ENCODE measurements at places on chromosomes 13 and 19. TPM values are rescaled to one million over a fixed set of nuclear protein-coding genes. Genes with fewer than 3 reads are reported as not detected.
A peak's percentile ranks its signal among the peaks of the same experiment; 100 is the strongest.

GRCh38 chr13:73089213-73089612 lies 30.4 kb downstream of the KLF5 start:
- DNase-seq: no peak

GRCh38 chr13:77415253-77416071 lies 88.6 kb upstream of the MYCBP2 start:
- DNase-seq: no peak

- no peak for DNase-seq
Observed at GRCh38 chr19:27920774-27921173, 1292.2 kb downstream of the UQCRFS1 start.

The CCDC61 gene
- 27.0 TPM for total RNA-seq

The FUT1 gene
- total RNA-seq: 19.6 TPM

The ICAM5 gene
- 89.5 TPM for total RNA-seq

The HTR2A gene
- not detected for total RNA-seq

GRCh38 chr13:99425485-99426341 lies 75.6 kb upstream of the TM9SF2 start:
- no peak for DNase-seq

DNA sequence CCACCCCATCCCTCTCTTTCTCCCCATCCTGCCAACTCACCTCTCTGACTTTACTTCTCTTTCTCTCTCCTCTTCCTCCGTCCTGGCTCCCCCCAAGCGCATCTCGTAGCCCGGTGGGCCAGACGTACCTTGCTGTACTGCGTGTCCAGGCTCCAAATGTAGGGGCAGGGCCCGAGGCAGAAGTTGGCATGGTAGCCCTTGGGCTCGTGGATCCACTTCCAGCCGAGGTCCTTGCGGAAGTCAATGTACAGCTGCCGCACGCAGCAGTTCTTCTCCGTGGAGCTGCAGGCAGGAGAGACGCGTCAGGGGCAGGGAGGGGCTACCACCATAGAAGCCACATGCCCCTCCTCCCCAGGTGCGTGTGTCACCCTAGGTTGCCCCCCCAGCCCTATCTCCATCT lies 21.7 kb downstream of the TGFB1 start:
- DNase-seq: no peak

DNA sequence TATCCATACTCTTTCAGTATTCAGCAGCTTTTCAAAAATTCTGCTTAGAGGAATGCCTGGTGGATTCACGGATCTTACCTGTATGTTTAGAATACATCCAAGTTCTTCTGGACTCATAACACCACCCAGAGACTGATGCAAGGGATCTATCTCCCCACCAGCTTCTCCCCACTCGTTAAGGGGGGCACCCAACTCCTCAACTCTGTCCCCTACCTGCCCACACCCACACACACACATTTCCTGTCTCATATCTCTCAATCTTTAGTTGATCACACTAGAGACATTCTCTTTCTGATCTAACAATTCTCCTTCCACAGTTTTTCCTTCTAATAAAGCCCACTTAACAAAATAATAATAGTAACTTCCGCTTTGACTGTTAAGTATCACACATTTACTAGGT lies 110.1 kb downstream of the DLEU7 start:
- DNase-seq: no peak

The ZDHHC20 gene
- total RNA-seq: 17.7 TPM

DNA sequence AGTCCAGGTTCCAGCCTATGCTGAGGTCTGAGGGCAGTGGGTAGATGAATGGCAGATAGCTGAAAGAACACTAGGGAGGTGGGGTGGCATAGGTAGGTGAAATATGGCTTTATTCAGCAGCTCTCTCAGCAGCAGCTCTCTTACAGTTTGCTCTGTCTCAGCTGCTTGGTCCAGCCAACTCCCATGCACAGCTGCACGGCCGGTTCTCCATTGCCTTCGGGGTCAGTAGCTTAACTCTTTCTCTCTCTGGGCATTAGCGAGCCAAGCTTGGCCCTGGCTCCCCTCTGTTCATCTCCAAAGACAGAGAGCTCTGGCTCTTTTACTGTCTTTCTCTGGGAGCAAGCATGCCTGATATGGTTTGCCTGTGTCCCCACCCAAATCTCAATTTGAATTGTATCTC lies 151.9 kb downstream of the MYO16 start:
- no peak for DNase-seq

- no peak for DNase-seq
Observed at GRCh38 chr19:3124630-3125029, 11.2 kb upstream of the GNA15 start.

- no peak for DNase-seq
Observed at GRCh38 chr13:27334774-27335435, 64.3 kb downstream of the RASL11A start.

The ZNF69 gene
- 4.1 TPM for total RNA-seq

The SKA3 gene
- 35.9 TPM for total RNA-seq

GRCh38 chr13:112664501-112665203 lies 25.2 kb upstream of the ATP11A start:
- no peak for DNase-seq

- DNase-seq: no peak
Observed at GRCh38 chr13:44028734-44029133, 149.0 kb downstream of the LACC1 start.

DNA sequence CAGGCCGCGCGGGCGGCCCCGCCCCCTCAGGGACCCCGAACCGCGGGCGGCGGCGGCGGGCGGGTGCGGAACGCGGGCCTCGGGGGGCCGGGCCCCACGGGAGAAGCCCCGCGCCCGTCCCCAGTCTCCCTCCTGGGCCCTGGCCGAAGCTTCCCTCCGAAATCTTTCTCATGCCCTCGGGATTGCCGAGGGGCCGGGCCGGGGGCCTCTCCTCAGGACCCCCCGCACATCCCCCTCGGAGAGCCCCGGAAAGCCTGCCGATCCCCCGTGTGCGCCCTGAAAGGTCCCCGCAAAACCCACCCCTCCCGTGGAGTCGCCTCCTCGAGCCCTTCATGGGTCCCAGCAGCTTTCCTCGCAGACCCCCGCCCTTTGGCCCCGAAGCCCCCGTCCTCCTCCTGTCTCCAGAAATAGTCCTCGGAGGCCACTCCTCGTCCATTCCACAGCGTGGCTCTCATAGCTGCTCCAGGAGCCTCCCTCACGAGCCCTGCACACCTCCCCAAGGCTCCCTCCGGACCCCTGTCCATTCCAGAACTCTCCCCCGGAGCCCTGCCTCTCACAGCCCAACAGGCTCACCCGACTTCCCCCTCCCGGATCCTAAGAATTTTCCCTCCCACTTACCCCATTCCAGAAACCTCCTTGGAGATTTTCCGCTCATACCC lies 555 bp downstream of the SAMD4B start:
- DNase-seq: no peak

The CPAMD8 gene
- total RNA-seq: 1.5 TPM

DNA sequence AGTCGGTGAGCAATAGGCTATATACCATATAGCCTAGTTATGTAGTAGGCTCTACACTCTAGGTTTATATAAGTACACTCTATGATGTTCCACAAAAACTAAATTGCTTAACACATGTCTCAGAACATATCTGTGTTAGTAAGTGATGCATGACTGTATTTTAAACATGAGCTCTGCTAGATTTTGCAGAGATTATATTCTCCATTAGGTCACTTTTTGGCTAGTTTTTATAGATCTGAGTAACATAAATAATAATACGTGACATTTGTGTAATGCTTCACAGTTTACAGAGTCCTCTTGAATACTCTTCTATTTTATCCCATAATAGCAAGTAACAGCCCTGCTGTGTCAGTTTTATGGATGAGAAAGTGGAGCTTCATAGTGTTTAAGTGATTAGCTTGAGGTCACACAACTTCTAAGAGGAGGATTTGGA lies 47.8 kb downstream of the NDFIP2 start:
- no peak for DNase-seq

The LMTK3 gene
- 10.2 TPM for total RNA-seq

DNA sequence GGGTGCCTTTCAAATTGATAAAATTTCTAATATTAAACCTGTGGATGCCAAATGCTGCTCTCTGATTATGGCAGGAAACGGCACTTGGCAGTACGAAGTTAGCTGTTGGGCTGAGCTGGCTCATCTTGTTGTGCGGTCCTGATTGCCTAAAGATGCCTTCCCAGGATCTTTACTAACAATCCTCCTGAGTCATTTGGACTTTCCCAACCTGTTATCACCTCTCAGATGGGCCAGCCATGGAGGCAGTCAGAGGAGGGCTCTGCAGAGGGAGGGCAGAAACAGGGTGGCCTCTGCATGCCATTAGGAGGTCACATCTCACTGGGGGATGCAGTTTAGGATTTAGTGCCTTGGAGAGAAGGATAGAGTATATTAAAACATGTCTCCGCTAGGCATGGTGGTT lies 27.3 kb downstream of the ALOX5AP start:
- no peak for DNase-seq

GRCh38 chr19:16247353-16248182 lies 49.9 kb downstream of the AP1M1 start:
- DNase-seq: peak; percentile 89

The KCNK6 gene
- 0.31 TPM for total RNA-seq

DNA sequence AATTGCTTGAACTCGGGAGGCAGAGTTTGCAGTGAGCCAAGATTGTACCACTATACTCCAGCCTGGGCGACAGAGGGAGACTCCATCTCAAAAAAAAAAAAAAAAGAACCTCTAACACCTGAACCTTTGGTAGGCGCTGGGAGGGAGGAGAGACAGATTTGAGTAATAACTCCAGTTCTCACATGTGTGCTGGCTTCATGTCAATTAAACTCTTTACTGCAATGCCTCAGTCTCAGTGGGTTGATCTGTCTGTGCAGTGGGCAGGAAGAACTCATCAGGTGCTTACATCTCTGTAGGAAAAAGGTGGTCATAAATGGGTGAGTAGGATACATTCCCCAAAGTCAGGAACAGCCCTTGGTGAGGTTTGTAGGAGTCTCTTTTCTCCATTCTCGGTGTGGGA lies 85.1 kb upstream of the ABCC4 start:
- no peak for DNase-seq

DNA sequence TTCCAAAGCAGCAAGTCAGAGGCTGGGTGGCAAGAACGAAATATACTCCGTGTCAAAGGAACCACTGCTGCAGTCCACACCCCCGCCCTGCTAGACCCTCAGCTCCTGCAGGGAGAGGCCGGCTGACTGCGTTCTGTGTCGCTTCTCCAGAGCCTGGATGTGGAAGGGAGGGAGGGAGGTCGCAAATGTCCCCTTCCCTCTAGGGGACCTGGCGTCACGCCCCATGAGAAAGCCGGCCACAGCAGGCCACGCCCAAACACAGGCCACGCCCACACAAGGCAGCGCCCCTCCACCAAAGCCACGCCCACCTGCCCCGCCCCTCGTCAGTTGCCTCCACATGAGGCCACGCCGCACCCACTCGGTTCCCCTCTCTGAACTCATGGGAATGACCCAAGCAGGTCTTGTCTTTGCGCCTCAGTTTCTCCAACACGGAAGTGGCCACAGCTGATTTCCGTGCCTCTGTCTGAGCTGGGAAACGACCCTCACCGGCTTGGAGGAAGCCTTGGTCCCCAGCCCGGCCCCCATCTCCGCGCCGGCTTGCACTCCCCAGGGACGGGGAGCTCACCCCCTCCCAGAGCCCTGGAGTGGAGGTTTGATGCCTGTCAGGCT lies 38.4 kb upstream of the TCF3 start:
- peak; percentile 98 for DNase-seq

- DNase-seq: no peak
Observed at GRCh38 chr13:60019119-60019993, 144.4 kb downstream of the DIAPH3 start.

The NPAS1 gene
- 5.3 TPM for total RNA-seq

The ZNF135 gene
- not detected for total RNA-seq

The ZNF440 gene
- 19.1 TPM for total RNA-seq

DNA sequence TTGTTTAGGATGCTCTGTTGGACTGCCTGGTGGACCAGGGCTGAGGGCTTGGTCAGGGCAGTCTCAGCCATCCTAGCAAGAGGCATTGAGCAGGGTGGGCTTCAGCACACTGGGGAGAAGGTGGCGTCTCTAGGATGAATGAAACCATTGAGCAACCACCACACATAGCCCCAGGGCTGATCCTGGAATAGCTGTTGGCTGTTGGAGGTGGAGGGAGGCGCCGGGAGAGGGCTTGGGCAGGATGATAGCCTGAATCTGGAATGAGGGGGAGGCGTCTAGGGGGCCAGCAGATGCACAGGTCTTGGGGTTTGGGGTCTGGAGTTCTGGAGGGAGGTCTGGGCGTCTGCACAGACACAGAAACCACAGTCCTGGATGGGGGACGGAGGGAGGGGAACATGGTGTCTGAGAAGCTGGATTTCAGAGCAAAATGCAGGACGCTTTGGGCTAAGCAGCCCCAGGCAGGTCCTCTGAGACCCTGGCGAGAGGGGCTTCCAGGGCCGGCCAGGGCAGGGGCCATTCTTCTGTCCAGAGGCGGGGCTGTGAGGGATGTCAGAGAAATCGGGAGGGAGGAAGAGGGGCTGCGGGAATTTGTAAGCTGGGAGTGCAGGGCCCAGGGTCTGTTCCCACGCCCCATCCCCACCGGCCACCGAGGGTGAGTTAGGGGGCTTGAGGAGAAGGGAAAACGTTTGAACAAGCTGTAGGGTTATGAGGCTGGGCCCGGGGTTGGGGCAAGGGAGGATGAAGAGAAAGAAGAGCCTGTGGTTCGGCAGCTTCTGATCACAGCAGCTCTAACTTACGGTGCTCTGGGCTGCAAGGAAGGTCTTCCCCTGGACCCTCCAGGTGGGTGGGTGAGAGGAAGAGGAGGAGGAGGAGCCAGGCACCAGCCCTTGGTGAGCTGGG lies 5.2 kb downstream of the TRAPPC5 start:
- no peak for DNase-seq

The CYP2B6 gene
- 0.20 TPM for total RNA-seq

The TUBA3C gene
- 2.9 TPM for total RNA-seq

The ZNF681 gene
- 5.1 TPM for total RNA-seq

DNA sequence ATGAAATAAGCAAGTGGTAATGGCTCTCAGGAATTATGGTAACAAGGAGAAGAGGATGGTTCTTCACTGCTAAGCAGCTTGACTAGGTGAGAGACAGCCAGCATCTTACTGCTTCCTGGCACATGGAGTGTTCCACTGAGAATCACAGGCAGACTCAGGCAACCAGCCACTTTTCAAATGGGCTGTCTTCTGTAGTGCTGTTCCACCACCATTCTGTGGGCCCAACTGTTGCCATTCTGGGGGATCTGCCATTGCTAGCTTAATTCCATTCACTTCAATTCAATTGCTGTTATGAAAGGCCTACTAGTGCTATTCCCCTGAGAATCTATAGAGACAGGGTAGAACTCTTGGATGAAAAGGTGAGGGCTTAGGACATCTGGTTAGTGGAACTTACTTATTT lies 341.9 kb downstream of the KCNRG start:
- DNase-seq: no peak

GRCh38 chr19:16420781-16421386 lies 50.9 kb downstream of the EPS15L1 start:
- no peak for DNase-seq

The CPB2 gene
- 0.13 TPM for total RNA-seq

The ZNRF4 gene
- not detected for total RNA-seq

DNA sequence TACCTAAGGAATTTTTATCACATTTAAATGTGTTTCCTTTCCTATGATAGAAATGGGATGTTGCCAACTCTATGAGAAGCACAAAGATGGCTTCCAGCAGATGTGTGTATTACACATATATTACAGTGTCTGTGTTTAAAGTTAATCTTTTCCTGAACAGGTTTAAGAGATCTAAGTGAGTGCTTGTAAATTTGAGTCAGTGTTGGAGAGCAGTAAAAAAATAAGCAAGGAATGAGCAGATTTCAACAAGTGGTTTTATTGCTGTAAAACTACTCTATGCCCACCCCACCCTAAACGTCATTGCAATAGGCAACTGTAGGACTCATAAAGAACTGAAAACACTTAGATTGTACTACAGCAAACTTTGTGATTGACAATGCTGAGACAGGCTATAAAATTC lies 248.7 kb downstream of the KLF5 start:
- DNase-seq: no peak

The PTOV1 gene
- total RNA-seq: 169 TPM

The ATP4B gene
- not detected for total RNA-seq

Data from K562 (cell line).